NCI-H1436 (cell line): ENCODE measurements at places on chromosomes 11 and 22.

GRCh38 chr11:118841469-118842242, 42.0 kb upstream of the CXCR5 start:
- no peak for DNase-seq

DNA sequence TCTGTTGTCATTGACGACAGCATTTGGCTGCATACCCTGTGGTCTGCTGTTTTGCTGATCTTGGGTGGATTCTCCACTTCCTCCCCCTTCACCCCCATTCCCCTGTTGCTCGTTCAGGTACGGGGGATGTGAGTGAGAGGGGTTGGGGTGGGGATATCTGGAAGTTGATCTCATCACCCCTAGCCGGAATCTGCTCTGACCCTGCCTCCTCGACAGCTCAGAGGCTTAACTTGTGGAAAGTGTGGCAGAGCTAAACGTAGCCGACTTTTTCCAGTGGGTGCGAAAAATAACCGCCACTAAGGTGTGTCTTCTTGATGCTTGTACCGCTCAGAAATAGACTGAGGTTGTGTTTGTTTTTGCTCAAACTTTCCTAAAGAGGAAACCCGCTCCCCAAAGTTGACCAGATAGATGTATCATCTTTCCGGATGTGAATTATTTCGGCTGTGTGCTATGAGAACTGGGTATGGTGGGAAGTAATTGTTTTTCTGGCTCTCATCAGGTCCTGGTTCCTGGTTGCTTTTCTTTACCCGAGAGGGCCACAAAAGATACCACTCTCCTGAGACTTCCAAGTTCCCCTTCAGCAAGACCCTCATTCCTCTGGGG, 6.6 kb downstream of the ZBTB16 start:
- no peak for DNase-seq

GRCh38 chr11:93128574-93128973, 69.2 kb downstream of the SLC36A4 start:
- DNase-seq = no peak

- no peak for DNase-seq
Observed at GRCh38 chr11:62125881-62126280, 2.1 kb downstream of the INCENP start.

GRCh38 chr22:37183432-37184379, 4.3 kb downstream of the C1QTNF6 start:
- no peak for DNase-seq

- DNase-seq = no peak
Observed at GRCh38 chr22:30424534-30425326, 838 bp upstream of the MTFP1 start.

DNA sequence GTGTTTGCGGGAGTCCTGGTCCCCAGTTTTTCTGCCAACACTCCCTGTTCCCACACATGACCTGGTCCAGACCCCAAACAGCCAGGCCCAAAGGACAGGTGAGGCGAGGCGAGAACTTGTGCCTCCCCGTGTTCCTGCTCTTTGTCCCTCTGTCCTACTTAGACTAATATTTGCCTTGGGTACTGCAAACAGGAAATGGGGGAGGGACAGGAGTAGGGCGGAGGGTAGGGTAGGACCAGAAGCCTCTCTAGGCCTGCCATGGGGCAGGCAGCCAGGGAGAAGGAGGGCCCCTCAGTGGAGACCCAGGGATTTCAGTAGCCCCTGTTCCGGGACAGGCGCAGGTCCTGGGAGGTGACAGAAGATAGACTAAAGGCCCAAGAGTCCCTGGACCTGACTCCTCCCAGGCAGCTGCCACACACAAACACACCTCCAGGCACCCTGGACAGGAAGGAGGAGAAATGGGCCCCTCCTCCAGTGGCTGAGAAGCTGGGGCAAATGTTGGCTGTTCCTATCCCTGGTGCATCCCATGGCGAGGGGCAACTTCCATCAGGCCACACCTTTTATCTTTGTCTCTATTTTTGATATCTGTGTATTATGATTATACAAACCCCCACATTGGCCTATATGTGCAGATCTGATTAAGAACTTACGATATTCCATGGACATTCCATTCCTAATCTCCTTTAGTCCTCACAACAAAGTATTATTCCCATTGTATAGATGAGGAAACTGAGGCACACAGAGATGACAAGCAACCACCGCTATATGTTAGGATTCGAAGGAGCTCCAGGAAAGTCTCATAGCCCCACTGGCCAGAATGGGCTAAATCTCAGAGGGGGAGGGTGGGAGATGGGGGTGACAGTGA, 626 bp upstream of the F2 start:
- no peak for DNase-seq

DNA sequence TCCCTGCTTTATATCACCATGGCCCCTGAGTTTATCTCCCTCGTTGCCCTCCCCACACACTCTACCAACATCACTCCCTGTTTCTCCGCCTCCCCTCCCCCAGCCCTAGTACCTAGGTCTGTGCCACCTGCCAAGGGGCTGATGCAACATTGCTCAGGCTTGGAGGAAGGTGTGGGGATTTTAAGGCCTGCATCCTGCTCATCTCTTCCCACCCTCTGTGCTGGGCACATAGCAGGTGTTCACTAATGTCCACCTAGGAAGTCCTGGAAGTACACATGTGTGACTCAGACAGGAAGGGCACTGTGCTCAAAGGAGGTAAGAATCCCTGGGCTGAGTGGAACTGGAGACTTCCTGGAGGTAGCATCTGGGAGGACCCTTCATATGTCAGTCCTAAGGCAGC, 37.0 kb downstream of the PDE2A start:
- DNase-seq = no peak

DNA sequence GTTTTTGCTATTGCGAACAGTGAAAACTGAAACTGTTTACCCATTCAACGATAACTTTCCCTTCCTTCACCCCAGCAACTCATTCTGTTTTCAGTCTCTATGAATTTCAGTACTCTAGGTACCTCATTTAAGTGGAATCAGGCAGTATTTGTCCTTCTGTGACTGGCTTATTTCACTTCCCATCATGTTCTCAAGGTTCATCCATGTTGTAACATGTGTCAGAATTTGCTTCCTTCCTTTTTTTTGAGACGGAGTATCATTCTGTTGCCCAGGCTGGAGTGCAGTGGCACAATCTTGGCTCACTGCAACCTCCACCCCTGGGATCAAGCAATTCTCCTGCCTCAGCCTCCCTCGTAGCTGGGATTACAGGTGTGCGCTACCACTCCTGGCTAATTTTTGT, 23.7 kb downstream of the HTR3B start:
- no peak for DNase-seq

DNA sequence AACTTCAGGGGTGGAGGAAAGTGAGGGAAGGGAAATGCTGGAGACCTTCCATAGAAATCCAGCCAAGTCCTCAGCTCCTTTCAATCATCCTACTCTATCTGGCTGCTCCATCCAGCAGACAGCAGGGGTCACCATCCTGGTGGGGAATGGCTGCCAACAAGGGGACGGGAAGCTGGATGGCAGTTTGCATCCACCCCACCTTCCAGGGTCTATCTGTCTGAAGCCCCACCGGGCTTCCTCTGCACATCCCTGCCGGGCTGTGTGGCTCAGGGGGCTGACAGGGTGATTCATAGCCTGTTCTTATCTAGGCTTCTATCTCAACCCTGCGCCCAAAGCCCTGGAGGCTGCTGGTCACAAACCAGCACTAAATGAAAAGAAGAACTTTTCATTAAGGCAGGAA, 1.1 kb downstream of the SYTL2 start:
- no peak for DNase-seq

DNA sequence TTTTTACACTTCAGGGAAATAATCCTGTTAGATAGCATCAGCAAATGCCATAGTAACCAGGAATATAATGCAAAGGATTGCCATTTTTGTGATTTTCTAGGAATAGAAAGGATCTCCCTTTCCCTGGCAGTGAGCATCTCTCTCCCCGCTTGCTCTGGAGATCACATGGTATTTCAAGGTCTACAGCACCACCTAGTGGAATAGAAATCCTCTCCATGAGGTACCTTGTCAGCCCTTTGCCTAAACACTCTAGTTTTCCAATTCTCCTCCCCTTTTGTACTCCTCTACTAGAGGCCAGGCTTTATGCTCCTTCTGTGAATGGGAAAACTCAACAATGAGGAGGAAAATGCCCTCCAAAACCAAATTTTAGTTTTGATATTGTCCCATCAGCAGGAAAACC, 78.4 kb downstream of the XRRA1 start:
- DNase-seq = no peak

GRCh38 chr11:29217901-29218300, 798.9 kb downstream of the KCNA4 start:
- DNase-seq = no peak

- no peak for DNase-seq
Observed at GRCh38 chr11:128261011-128261421, 326.3 kb downstream of the ETS1 start.

DNA sequence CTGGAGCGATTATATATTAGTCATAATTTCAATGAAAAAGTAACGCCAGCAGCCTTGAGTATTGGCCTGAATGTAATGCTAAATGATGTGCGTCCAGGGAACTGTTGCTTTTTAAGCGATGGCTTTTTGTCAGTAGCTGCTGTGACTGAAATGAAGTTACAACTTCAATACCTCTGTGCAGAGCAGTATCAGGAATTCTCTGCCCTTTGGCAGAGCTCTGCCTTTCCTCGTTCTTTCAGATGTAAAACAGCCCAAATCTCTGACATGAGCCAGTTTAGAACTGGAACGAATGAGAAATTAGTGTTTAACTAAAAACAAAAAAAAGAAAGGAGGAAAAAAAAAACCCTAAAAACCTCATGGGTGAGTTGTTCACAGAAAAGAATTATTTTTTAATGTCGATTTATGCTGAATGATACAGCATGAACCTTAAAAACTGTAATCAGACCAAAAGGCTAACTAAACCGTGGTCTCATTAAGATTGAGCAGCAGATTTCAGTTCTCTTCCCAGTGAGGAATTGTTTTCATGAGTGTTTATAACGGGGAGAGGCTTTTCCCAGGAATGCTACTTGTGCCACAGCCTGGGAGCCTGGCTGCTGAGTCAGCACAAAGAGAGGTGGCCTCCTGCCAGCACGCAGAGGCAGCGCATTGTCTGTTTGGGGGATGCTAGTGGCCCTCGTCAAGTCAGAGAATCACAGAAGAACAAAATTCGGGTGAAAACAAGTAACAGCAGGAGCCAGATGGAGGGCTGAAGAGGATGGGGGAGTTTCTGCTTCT, 146.2 kb upstream of the RASSF10 start:
- no peak for DNase-seq

DNA sequence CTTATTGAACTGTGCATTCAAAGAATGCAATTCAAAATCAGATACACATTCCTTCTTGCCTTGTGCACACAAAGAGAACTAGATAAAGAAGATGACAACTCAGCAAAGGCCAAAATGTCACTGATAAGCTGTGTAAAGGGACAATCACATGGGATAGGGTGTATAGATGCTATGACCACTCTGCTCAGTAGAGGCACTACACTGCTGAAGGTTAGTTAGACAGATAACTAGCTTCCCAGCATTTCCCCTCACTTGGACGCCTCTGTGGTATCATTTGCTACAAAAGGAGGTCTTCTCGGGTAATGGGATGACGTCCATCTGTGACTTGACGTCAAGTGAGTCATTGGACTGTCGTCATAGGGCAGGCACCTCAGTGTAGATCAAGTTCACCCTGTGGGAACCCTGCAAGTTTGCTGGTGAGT, 424.9 kb upstream of the CCDC90B start:
- no peak for DNase-seq

- no peak for DNase-seq
Observed at GRCh38 chr22:40504285-40505249, 132.0 kb downstream of the MRTFA start.
